ENCODE measurements at places on chromosomes 7 and 10.
A peak's percentile ranks its signal among the peaks of the same experiment; 100 is the strongest.

- no peak for DNase-seq
These were observed 209.5 kb downstream of the JCAD start for GRCh38 chr10:29849886-29850285.

- no peak for DNase-seq
These were observed 10.3 kb downstream of the ITPRIP start for GRCh38 chr10:104327745-104328645.

- DNase-seq = no peak
These were observed 25.0 kb downstream of the GPR22 start for GRCh38 chr7:107494884-107495283.

DNA sequence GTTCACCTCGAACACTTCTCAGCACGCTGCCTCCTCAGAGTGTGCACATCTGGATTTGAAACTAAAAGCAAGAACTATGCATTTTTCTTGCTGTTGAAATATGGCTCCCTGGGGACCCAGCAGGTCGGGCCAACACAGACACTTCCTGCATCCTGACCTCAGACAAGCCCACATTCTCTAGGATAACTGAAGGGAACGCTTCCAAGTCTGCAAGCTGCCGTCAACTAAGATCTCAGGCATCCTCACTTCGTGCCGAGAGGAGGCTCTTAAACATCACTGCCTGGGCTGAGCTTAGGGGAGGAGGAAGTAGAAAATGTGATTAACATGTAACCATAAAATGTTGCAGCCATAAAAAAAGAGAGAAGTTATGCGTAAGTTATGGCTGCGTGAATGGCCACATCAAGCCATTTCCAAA lies 65.5 kb downstream of the PYROXD2 start:
- peak; percentile 100 for DNase-seq

DNA sequence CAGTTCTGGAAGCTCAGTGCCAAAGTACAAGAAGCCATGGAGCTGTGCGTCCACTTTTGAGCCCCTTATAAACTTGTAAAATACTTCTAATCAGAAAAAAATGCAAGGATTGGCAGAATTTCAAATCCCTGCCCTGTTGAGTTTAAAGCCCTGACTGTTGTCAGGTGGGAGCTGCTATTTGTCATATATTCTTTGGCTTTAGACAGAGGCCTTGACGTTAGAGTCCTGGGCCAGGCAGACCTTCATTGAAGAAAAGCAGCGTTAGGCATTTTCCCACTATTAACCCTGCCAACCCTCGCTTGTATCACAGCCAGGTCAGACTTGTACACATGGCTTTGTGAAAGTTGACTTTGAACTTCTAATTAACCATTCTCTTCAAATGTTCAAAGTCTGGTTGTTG lies 155.4 kb downstream of the TWIST1 start:
- DNase-seq = no peak

DNA sequence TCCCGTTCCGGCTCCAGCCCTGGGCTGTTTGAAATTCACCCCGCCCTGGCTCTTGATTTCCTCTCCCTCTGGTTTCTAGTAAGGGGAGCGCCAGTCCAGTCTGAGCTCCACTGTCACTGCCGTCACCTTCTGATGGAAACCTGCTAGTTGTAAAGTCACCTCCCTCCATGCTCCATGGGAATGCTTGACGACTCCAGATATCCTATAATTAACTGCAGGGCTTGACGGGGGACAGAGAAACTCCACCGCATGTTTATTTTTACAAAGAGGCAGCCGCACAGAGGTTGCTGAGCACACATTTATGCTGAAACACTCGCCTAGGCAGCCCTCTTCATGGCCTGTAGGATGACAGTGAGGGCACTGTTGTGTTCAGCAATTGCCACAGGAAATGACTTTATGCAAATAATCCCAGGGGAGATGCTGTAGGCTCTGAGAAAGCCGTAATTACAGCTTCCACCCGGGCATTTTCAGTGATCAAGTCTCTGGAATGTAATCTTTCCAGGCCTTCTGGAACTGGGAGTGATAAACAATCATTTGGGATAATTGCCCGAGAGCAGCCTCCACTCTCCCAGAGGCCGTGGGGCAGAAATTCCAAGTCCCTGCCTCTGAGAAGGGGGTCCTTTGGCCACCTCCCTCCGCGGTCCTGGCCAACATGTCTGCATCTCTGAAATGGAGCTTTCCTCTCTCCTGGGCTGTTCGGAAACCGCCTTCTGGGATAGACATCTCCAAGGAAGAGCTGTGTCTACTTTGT lies 300.5 kb downstream of the KLF6 start:
- no peak for DNase-seq

GRCh38 chr7:7183838-7184463 lies 1.6 kb downstream of the C1GALT1 start:
- no peak for DNase-seq

DNA sequence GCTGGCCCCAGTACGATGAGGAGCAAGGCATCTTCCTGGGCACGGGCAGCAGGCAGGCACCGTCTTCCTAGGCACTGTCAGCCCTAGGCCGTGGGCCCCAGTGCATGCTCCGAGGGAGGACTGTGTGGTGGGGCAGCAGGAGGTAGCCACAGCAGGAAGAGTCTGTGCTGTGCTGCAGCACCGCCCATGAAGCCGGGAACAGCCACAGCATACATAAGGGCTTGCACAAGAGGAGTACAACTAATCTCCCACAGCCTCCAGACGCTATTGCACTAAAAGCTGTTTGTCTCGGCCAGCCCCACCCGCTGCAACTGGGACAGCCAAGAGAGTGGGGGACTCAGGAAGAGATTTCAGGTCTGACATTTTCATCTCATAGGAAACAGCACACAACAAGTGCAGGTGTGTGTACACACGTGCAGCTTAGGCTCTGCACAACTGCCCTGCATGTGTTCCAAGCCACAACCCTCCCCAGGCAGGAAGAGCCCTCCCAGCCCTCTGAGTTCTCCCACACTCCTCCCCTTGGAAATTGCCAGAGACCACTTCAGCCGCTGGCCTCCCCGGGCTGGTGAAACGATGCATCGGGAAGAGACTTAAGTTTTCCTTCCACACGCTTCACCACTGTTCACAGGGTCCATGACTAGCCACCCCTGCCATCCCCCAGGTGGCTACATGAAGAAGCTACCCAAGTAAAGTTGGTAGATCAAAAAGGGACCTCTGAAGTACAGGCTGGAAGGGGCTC lies 88.1 kb upstream of the DDC start:
- DNase-seq = no peak

DNA sequence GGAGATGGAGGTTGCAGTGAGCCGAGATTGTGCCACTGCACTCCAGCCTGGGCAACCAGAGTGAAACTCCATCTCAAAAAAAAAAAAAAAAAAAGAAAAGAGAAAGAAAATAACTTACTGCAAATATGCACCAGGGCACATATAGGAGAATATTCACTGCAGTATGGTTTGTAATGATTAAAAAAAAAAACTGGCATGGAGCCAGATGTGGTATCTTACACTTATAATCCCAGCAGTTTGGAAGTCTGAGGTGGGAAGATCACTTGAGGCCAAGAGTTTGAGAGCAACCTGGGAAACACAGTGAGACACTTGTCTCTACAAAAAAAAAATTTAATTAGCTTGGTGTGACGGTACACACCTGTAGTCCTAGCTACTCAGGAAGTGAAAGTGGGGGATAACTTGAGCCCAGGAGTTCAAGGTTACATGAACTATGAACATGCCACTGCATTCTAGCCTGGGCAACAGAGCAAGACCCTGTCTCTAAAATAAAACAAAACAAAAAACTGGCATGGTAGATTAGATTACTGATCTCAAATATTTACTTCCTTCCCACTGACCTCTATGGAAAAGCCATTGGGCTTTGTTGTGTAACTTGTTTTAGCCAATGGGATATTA lies 85.6 kb downstream of the MICU1 start:
- DNase-seq = no peak

GRCh38 chr10:46029461-46030030 lies 877 bp downstream of the NCOA4 start:
- DNase-seq = no peak

- DNase-seq = no peak
These were observed 14.4 kb downstream of the SLC26A3 start for GRCh38 chr7:107788662-107789061.

GRCh38 chr10:27569946-27570345 lies 65.8 kb downstream of the RAB18 start:
- no peak for DNase-seq

DNA sequence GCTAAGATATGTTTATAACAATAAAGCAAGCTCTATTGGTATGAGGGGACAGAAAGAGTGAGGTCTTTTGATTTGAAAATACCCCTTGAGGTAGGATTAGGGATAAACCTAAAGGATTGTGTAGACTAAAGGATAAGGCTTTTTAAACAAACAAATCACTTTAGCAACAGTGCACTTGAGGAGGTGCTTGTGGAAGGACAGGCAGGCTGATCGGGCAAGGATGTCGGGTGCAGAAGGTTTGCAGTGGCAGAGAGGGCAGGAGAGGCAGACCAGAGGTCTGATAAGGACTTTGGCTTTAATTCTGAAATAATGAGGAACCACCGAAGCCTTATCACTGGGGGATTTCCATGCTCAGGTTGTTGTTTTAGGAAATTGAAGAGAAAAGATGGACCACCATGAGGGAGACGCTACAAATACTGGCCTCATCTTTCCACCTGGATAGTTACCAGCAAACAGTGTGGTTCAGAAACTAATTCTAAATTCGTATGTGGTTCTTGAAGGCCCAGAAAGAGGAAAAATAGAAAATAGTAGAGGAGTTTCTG lies 119.5 kb upstream of the KLF6 start:
- DNase-seq = no peak

DNA sequence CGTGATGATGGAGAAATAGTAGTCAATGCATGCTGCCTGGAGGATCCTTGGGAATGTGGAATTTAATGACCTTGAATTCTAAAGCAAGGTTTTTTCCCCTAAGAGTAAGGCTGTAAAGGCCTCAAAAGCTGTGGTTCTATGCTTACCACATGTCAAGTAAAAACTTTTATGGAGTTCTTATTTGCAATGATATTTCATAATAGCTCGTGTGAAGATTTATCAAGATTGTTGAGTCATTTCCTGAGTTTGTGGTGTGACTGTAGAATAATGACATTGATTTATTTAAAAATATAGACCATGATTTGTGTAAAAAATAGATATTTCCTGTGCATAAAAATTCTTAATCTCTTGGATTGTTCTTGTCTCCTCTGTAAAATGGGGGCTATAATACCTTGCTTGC lies 67.5 kb upstream of the SORCS1 start:
- no peak for DNase-seq

DNA sequence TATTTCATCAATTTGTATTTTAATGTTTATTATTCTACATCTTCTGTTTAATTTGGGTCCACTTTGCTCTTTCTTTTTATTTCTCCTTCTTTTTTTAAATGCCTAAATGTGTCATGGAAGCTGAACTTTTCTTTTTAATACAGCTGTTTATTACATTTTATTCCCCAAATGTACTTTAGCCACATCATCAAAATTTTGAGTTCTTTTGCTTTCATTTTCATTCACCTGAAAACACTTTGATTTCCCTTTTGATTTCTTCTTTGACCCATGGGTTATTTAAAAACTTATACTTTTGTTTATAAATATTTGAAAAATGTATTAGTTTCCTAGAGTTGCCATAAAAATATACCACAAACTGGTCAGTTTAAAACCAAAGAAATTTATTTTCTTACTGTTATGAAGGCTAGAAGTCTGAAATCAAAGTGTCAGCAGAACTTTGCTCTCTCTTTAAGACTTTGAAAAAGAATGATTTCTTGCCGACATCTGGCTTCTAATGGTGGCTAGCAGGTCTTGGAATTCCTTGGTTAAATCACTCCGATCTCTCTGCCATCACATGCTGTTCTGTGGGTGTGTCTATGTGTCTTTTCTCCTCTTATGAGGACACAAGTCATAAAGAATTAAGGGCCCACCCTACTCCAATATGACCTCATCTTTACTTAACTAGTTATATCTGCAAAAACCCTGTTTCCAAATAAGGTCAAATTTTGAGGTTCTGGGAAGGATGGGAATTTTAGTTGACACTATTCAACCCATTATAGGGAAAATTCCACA lies 225.5 kb downstream of the ANKRD7 start:
- no peak for DNase-seq

DNA sequence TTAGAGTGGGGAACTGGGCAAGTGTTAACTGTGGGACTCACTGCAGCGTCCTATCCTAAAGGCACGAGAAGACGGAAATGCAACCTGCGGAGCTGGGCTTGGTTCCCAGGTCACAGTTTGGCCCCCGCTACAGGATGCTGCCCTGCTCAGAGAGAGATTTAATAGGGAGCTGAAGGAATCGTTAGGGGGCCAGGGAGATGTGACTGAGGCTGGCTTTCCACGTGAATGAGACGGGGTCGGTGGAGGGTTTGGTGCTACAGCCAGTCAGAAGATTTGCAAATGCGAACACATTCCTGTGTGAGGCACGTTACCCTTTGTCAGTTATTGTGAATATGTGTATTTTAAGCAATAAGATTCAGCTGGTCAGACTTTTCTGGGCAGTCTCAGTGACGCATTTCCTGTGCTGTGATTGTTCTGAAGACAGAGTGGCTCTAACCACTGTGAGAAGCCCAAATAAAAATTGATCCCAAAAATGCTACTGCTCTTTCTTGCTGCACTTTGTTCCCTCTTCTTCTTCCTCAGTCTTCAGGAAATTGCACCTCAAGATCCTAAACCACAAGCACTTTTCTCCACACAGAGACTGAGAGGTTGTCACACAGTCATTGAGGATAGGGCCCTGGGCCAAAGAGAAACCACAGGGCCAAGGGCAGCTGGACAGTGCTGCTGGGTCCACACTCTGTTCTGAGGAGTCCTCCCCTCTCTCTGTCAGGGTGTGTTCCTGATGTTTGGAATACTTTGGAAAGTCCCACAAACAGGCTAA lies 21.2 kb downstream of the CYP17A1 start:
- DNase-seq = peak; percentile 51

- DNase-seq = peak; percentile 85
These were observed 24.2 kb upstream of the RASSF4 start for GRCh38 chr10:44935201-44935965.

GRCh38 chr10:128981881-128982615 lies 485.0 kb upstream of the MGMT start:
- no peak for DNase-seq

GRCh38 chr7:102193806-102194205 lies 92.9 kb upstream of the SH2B2 start:
- DNase-seq = no peak

DNA sequence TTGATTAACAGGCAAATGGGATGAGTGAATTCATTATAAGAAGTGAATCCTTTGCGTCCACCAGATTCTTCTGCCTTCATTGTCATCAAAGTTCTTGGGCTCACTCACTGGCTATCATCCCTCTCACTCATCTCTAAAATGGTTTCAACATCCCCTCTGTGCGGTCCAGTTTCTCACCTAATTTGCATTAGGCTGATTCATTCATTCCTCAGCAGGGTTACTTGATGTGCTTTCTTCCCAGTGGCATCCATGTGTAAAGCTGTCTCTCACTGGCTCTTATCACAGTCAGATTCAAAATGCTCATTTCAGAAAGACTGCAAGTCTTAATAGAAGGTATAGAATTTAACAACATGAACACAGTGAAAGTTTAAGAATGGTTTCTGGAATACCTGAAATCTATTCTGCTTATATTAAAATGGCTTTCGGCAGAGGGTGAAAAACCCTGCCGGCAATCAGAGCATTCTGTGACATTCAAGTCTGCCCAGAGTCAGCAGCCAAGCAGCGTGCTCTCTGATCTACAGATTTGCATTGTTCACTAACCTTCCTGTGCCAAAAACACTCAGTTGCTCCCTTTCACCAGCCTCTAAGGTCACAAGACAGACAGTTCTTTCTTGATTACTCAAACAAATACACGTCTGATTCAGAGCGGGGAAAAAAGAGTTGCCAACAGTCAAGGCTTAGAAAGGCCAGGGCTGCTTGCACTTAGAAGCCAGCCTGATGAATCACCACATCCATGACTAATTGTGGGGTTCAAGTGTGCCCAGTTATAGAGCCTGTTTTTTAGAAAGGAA lies 106.7 kb downstream of the TES start:
- DNase-seq = peak; percentile 99

- DNase-seq = no peak
These were observed 248.9 kb downstream of the CALN1 start for GRCh38 chr7:72163271-72163670.

Data from AG04449 (cell line).